ENCODE measurements at places on chromosomes 3 and 15. TPM values are rescaled to one million over a fixed set of nuclear protein-coding genes. Genes with fewer than 3 reads are reported as not detected.
A peak's percentile ranks its signal among the peaks of the same experiment; 100 is the strongest.

NOX5 gene
- not detected for total RNA-seq

FGF12 gene
- total RNA-seq: not detected

DNA sequence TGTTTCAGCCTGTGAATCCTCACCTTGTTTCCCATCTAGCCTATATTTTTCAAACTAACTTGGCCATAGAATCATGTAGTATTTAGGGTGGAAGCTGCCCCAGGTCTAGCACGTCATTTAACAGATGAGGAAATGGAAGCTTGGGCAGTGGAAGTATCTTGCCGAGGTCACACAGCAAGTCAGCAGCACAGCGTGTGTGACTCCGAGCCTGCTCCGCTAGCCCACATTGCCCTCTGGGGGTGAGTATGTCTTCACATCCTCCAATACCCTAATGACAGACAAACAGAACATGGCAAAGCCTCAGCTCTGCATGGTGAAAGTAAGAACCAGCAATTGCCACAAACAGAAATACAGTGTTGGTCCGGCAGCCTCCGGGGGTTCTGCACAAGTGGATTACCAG is 2.2 kb upstream of the CCR5 start:
- DNase-seq: peak; percentile 88

- no peak for DNase-seq
Measured at GRCh38 chr3:39221141-39221530, 28.7 kb upstream of the XIRP1 start.

- DNase-seq: no peak
Measured at GRCh38 chr3:73228959-73229358, 167.5 kb downstream of the EBLN2 start.

- no peak for DNase-seq
Measured at GRCh38 chr3:53885239-53885638, 3.3 kb upstream of the ACTR8 start.
